ENCODE measurements at places on chromosomes 5 and 9.

GRCh38 chr9:80615964-80616363 lies 1044.2 kb downstream of the TLE4 start:
- no peak for DNase-seq

GRCh38 chr9:123174887-123175518 lies 93.4 kb downstream of the STRBP start:
- DNase-seq = no peak

GRCh38 chr5:6455571-6456200 lies 7.0 kb downstream of the UBE2QL1 start:
- no peak for DNase-seq

- DNase-seq = no peak
These were observed 7.2 kb downstream of the MARCHF6 start for GRCh38 chr5:10360686-10361085.

GRCh38 chr5:124460642-124461041 lies 285.8 kb downstream of the ZNF608 start:
- DNase-seq = no peak

DNA sequence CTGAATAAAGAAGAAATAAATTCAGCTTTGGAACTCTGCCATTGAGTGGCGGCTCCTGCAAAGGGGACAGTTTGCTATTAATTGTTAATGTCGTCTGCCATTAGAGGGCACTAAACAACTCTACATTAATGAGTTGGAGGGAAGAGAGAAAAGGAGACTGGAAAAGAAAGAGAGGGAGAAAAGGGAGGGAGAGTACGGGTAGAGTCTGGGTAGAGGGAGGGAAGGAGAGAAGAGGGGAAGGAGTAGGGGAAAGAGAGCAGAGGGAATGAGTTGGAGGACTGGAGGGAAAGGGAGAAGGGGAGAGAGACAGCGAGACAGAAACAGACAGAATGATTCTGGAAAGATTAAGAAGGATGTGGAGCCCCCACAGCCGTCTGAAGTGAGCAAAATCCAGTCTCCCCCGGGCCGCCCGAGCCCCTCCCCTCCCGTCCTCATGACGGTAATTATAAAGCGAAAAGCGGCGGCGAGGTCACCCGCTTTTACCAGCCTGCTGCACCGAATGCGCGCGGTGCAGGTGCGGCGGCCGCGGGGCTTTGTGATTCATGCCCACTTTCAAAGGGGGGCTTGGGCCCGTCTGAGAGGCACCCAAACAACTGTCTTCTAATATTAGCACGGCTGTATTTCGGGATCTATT lies 1.9 kb upstream of the FST start:
- DNase-seq = peak; percentile 40

DNA sequence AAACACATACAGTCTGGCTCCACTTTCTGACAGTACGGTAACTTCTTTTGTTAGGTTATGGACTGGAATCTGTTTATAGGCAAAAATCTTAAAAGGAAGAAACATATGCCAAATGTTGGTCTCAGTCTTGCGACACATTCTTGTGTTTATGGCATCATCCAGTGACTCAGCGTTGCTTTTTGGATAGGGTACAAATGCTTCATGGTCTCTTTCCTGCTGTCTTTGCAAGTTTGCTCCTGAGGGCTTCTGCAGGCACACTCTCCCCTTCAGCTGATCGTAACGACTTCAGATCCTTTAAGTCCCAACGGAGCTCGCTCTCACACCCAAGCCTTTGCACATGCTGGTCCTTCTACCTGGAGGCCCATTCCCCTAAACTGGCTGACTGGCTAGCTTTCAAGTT lies 23.6 kb upstream of the TNFSF8 start:
- no peak for DNase-seq

- no peak for DNase-seq
These were observed 10.8 kb downstream of the SPAAR start for GRCh38 chr9:35920051-35920620.

- DNase-seq = no peak
These were observed 477.0 kb downstream of the CDH10 start for GRCh38 chr5:24167806-24168205.
